ENCODE measurements at places on chromosomes 5 and 9.

DNA sequence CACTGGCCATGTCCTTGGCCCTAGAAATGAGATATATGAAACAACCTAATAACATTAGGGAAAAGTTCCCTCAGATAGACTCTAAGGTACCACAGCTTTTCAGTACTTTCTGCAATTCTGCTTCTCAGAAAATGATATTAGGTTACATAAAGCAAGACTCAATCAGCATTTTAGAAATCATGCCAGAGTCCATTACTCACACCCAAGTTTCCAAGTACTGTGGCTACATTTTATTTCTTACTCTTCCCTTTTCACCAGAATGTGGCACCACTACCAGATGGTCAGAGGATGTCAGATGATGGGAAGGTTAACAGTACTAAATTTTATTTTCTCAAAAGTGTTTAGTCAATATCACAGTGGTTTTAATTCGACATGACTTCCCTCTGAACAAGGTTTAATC lies 217.2 kb downstream of the MLLT3 start:
- peak; percentile 18 for DNase-seq

GRCh38 chr5:79025054-79025472 lies 40.0 kb upstream of the ARSB start:
- DNase-seq = peak; percentile 61

DNA sequence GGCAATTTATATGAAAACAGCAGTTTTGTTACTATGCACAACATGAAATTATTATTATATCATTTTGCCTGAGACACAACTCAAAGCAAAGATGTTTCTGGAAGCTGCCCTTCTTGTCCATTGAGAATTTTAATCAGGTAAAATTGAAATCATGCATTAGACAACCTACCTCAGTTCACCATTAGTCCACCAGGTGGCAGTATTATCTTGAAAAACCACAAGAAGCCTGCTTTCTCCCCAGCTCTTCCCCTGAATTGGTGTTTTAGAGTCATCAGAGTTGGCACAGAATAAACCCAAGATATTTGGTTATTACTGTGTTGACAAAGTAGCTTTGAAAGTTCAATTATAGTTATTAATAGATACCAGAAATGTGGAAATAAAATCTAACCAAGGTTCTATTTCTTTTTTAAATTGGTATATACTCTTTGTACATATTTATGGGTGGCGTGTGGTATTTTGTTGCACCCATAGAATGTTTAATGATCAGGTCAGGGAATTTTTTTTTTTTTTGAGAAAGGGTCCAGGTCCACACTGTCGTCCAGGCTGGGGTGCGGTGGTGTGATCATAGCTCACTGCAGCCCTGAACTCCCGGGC lies 25.7 kb downstream of the UTP15 start:
- DNase-seq = peak; percentile 81

GRCh38 chr9:88871669-88872068 lies 119.6 kb upstream of the S1PR3 start:
- DNase-seq = no peak

- no peak for DNase-seq
These were observed 205.8 kb downstream of the DEPDC1B start for GRCh38 chr5:60494144-60494543.

- DNase-seq = no peak
These were observed 85.0 kb upstream of the COL5A1 start for GRCh38 chr9:134556531-134557068.

DNA sequence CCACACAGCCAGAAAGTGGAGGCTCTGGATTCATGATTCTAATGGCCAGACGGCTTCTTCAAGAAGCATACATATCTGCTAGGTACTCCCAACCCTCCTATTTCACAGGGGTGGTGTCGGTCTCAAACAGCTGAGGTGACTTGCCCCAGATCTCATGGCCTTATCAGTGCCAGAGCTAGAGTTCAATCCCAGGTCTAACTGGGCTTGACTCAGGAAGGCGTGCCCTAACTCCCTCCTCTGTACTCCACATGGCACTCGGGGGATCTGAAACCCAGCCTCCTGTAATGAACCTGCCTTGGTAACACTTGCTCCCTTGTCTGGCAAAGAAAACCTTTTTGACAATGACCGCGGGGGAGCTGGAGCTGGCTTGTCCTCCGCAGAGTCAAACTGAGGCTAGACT lies 2.1 kb downstream of the QRFP start:
- DNase-seq = peak; percentile 71

GRCh38 chr9:112174222-112174964 lies 704 bp downstream of the SUSD1 start:
- peak; percentile 79 for DNase-seq

- DNase-seq = no peak
These were observed 126.7 kb downstream of the FOXD1 start for GRCh38 chr5:73321757-73322436.

GRCh38 chr9:107465467-107466451 lies 23.8 kb downstream of the KLF4 start:
- peak; percentile 17 for DNase-seq

DNA sequence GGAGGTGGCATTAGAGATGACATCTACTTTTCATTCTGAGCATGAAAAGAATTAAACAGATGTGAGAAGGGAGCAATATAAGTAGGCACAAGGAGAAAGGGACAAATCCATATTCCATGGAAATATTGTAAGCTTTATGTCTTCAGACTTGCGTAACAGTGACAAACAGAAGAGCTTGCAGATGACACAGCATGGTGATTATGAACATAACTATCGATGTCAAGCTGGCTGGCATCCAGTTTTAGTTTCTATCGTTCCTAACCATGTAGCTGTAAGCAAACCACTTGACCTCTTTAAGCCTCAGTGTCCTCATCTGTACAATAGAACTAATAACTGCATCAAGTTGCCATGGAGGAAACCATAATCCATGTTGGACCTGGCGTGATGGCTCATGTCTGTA lies 246.7 kb upstream of the ADRA1B start:
- DNase-seq = no peak

DNA sequence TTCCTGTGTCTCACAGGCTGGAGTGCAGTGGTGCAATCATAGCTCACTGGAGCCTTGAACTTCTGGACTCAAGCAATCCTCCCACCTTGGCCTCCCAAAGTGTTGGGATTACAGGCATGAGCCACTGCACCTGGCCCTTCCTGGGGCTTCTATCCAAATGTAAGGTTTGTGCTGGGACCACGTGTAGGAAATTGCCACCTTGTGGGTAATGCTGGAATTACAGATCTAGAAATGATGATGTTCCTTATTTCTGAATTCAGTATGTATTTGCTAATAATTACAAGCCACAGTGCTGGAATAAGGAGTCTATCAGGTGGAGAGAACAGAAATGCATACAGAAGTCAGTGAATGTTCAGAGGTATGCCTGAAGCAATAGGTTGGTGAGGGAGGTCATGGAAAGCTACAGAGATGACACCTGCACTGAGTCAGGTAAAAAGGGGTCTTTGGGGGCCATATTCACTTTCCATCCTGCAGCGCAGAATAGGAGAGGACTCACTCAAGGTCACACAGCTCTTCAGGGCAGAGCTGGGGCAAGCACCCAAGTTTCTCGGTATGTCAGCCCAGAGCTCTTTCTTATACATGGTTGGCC lies 8.8 kb upstream of the IGFBPL1 start:
- peak; percentile 52 for DNase-seq

- DNase-seq = no peak
These were observed 1.1 kb upstream of the ADAMTS2 start for GRCh38 chr5:179346401-179346800.

DNA sequence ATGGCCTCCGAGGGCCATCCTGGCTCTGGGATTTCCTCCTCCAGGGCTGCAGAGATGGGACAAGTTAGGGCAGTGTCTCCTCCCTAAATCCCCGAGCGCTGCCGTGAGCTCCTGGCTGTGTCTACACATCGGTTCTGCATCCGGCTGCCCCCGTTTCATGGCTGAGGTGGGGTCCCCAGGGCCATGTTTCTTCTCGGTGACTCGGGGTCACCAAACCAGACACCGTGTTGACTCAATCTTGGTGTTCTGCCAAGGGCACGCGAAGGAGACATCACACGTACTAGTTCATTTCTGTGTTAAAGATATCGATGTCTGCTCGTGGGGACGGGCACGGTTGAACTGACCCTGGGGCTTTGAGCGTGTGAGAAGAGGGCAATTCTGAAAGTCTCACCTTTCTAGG lies 60.7 kb downstream of the COL5A1 start:
- DNase-seq = no peak

- no peak for DNase-seq
These were observed 50.2 kb upstream of the KCNMB1 start for GRCh38 chr5:170439223-170439943.

GRCh38 chr5:74765929-74766328 lies 988 bp downstream of the GFM2 start:
- no peak for DNase-seq
